RKO (cell line): ENCODE measurements at places on chromosomes 12 and 14.

- DNase-seq: no peak
Measured at GRCh38 chr12:108559748-108560147, 1.2 kb downstream of the SART3 start.

DNA sequence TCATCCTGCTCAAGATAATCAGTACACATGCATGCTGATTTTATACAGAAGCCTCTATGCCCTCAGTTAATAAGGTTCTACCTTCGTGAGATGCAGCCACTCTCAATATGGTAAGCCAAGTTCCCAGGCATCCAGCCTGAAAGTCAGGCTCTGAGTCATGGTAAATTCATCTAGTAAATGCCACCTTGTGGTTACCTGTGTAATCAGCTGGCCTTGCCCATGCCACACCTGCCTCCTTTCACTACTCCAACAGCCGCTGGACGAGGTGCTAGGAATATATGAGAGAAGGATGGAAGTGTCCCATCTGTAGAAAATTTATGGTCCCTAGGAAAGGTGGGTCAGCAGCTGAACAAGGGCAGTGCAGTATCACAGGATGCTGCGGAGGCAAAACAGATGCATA is 207.3 kb downstream of the SSPN start:
- DNase-seq: no peak

- DNase-seq: peak; percentile 97
Measured at GRCh38 chr14:74618078-74618952, 6.3 kb upstream of the LTBP2 start.

GRCh38 chr14:100692859-100693558 is 33.7 kb upstream of the DLK1 start:
- peak; percentile 98 for DNase-seq

GRCh38 chr12:88493636-88494035 is 86.6 kb downstream of the KITLG start:
- DNase-seq: peak; percentile 55

- no peak for DNase-seq
Measured at GRCh38 chr12:13289653-13290289, 93.2 kb downstream of the EMP1 start.
